ENCODE measurements at places on chromosomes 3 and 15.

- no peak for DNase-seq
Measured at GRCh38 chr15:66842710-66843441, 140.8 kb downstream of the SMAD6 start.

DNA sequence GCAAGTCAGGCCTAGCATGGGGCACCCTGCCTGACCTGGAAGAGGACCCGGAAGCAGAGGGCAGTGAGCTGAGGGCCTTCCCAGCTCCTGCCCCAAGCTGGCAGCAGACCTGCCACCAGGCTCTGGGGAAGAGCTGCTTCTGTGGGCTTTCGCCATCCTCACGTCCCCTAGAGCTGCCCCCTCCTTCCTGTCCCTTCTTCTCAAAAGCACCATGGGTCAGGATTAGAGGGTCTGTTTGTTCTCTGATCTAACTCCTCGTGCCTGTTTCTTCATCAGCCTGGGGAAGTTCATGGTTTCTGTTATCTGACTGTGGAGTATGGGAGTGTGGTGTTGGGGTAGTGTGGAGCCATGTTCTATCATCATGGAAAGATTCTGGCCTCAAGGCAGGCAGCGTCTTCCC is 58.4 kb upstream of the POLG start:
- no peak for DNase-seq

DNA sequence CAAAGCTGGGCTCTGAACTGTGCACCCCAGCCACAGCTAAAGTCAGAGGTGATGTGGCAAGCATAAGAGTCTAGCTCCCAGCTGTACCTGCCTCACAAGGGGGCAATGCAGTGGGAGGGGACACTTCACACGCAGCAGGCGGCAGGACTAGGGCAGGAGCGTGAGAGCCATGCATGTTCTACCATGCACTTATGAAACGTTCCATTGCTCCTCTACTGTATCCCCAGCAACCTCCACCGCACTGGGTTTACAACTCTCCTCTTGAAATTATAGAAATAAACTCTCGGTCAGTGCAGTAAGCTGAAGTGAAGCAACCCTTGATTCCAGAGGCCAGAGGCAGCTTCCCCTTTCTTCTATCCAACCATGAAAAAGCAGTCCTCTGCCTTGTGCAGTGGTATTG is 298.6 kb upstream of the STT3B start:
- no peak for DNase-seq

GRCh38 chr3:79344876-79345871 is 422.6 kb downstream of the ROBO1 start:
- no peak for DNase-seq

GRCh38 chr3:141383555-141384129 is 15.3 kb downstream of the ZBTB38 start:
- DNase-seq: no peak

DNA sequence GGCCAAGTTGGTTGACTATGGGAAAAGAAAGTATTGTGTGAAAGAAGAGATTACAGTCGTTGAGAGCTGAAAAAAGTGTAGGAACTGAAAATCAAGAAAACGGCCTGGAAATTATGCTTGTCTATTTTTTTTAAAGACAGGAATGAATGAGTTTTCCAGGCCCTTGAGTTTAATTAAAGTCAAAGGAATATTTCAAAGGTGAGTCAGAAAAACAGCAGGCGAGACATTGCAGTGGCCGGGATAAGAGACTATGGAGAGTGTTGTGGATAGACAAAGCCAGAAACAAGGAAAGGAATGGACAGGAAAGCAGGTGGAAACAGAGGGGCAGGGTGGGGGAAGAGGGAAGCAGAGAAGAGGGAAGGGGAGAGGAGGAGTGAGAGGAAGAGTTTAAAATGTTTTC is 275.1 kb upstream of the LRTM1 start:
- DNase-seq: no peak

- DNase-seq: no peak
Measured at GRCh38 chr15:59174835-59175831, 31.5 kb upstream of the LDHAL6B start.

GRCh38 chr15:69497667-69498066 is 45.0 kb downstream of the RPLP1 start:
- DNase-seq: no peak

DNA sequence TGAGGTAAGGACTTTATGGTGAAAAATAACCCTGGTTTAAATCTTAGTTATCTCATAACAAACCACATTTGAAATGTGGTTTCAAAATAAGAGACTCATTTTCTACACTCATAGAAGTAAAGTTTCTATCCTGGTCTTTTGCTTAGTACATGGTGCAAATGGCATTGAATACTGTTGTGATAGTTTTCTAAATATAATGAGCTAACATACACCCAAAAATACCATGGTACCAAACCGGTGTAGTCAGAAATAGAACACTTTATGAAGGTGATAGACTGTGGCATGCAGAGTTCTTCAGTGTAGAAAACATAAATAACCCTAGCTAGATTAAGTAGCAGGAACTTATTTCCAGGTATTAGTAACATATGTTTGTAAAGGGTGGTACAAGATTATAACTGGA is 629.4 kb downstream of the PLOD2 start:
- no peak for DNase-seq

GRCh38 chr15:92541291-92542200 is 114.0 kb downstream of the FAM174B start:
- DNase-seq: no peak

GRCh38 chr3:155714295-155714718 is 30.6 kb downstream of the PLCH1 start:
- no peak for DNase-seq

GRCh38 chr3:172911142-172911541 is 160.6 kb downstream of the ECT2 start:
- DNase-seq: no peak

DNA sequence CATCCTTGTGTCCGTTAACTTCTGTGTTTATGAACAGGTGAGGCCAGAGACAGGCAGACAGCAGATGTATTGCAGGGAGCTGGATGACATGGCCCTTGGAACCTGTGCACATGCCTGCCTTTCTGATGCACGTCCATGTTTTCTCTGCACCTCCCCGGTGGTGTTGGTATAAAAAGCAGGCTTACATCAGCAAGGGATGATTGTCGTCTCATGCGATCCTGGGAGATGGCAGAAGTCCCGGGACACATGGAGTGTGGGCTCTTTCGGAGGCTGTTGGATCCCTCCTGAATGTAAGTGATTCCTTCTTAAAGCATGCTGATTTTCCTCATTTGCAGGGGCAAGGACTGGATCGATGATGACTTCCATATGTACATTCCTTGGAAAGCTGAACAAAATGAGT is 134.8 kb downstream of the SNRPN start:
- DNase-seq: no peak

GRCh38 chr15:39602143-39602542 is 21.3 kb downstream of the THBS1 start:
- DNase-seq: no peak

- no peak for DNase-seq
Measured at GRCh38 chr3:69558912-69559311, 173.0 kb upstream of the FRMD4B start.

DNA sequence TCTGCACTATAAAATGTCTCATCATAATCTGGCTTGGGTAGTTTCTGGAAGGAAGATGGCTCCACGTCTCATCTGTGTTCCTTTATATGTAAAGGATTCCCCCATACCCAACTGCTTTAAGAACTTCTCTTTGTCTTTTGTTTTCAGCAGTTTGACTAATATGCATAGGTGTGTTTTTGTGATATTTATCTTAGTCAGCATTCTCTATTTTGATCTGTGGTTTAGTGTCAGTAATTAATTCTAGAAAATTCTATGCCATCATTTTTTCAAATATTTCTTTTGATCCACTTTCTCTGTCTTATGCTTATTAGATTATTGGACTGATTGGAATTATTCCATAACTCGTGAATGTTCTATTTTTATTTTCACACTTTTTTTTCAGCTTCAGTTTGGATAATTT is 286.3 kb upstream of the THRB start:
- no peak for DNase-seq

- no peak for DNase-seq
Measured at GRCh38 chr15:63212050-63213004, 22.9 kb downstream of the RAB8B start.

DNA sequence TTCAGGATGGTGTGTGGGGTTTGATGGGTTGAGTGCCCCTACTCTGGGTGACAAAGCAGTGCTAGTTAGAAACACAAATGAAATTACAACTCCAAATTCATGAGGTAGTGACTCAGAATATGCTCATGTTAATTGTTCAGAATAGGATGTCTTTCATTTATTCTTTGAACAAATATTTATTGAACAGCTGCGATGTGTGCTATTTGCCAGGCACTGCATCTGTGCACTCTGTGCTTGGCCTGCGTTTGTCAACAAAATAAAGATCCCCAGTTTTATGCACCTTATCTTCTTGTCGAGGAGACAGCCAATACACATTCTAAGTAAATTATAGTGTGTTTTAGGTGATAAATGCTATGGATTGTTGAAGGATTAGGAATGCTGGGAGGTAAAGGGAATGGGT is 27.3 kb downstream of the MED12L start:
- DNase-seq: no peak

GRCh38 chr3:115503394-115503793 is 119.9 kb upstream of the GAP43 start:
- no peak for DNase-seq

GRCh38 chr3:182027366-182027765 is 315.6 kb downstream of the SOX2 start:
- DNase-seq: no peak

Data from activated CD4-positive, CD25-positive, alpha-beta regulatory T cell (primary cell).